ENCODE measurements at places on chromosomes 3 and 15.

DNA sequence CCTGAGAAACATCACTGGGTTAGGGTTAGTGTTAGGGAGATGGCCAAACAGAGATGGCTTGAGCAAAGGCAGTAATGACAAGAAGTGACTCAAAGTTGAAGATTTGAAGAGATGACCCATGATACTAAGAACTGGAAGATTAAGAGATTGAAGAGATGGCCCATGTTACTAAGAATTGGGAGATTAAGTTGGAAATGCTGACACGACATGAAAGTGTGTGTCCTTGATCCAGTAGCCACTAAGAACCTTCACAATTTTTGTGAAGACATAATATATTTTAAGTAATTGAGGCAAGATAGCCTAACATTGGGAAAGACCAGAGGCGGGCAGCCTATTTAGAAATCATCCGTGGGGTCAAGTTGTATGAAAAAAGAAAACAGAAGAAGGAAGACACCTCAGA, 239.4 kb downstream of the ADAMTSL3 start:
- DNase-seq: no peak

DNA sequence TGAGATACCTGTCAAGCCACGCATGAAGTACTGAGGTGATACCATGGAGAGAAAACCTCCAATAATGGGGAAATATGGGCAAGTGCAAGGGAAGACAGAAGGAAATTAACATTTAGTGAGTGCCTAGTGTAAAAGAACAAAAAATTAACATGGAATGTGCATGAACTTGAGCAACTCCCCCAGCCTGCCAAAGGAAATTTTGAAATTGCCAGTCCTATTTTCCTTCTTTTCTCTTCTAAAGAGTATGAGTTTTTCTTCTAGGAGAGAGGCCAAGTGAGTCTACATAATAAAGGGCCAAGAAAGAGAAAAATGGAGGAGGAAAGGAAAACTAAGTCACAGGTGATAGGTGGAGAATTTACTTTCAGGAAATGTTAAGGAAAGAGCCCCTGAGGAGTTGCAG, 602.4 kb upstream of the MDFIC2 start:
- peak; percentile 12 for DNase-seq

DNA sequence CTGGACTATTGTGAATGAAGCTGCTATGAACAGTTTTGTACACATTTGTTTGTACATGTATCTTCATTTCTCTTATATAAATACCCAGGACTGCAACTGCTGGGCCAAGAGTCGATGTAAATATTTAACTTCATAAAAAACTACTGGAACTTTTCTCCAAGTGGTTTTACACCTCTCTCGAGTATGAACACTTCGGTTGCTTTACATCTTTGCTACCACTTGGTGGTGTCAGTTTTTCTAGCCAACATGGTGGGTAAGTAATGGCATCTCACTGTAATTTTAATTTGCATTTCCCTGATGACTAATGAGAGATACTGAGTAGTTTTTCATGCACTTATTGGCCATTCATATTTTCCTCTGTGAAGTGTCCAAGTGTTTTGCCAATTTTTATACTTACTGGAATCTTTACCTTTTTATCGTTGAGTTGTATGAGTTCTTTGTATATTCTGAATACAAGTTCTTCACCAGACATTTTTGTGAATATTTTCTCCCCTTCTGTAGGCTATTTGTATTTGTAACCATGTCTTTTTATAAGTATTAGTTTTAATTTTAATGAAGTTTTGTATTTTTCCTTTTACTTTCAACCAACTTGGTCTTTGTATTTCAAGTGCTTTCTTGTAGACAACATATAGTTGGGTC, 44.4 kb downstream of the PCOLCE2 start:
- DNase-seq: peak; percentile 18

- no peak for DNase-seq
Measured at GRCh38 chr3:172844428-172844827, 93.9 kb downstream of the ECT2 start.

DNA sequence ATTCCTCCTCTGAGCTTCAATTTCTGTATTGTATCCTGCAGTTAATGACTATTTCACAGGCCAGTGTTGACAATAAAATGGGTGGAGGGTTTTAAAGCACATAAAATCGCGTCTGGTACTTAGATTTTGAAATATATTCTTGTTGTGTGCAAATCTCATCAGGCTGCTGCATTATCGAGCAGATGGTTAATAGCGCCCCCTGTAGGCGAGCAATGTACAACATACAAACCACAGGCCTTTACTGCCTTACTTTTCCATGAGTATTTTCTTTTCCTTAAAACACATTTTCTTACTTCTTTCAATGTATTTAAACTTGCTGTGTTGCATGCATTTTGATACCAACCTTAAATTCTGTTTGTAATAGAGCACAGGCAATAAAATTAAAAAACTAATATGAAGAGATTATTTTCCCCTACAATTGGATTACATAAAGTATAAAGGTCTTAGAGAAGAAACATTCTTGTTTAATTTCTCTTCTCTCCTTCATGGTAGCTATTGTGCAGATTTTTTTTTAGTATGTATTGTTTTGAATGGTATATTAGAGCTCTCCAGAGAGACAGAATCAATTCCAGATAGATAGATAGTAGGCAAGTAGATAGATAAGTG, 608.4 kb downstream of the CADM2 start:
- DNase-seq: peak; percentile 38

DNA sequence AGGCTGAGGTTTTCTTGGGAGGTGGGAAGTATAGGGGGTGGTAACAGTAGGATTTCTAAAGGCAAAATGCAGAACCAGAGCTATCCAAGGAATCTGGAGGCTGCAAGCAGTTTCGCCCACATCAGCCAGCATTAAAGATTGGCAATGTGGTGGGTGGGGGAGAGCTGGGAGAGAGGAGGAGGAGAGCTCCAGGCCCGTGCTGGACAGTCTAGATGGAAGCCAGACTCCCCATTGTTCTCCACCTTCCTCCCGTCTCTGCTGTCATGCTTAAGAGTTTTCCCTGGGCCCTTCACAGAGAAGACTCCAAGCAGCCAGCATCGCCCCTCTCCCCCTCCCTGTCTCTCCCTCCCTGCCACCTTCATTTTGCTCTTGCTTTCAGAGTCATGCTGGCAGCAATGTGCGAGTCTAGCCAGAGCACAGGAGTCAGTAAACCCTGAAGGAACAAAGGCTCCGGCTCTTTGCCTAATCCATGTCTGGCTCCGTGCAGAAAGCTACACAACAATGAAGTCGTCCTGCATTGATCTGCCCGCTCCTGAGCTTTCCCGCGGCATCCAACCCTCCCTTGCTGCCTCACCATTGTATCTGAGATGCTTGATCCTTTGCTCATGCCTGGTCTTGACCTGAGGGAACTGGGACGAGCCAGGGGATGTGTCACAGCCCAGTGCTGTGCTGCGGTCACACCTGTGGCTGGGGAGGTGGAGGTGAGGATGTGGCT, 282.9 kb downstream of the NTRK3 start:
- DNase-seq: no peak

GRCh38 chr15:59322056-59322759, 50.5 kb downstream of the MYO1E start:
- no peak for DNase-seq

DNA sequence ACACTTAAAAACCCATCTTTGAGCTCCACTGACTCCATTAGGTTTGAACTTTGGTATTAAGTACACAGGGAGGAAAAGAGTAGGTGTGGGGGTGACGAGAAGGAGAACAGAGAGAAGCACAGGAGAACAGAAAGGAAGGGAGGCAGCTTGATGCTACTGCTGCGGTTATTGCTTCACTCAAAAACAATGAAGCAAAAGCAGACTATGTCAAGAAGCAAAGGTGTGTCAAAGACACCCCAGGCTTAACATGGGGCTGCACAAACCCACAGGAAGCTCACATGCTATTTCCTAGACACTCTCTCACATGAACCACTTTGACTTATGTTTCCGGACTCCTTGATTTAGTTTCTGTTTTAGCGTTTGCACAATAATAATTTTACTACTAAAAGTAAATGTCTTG, 961.0 kb upstream of the CFAP20DC start:
- DNase-seq: no peak

GRCh38 chr3:99286266-99286845, 352.0 kb upstream of the COL8A1 start:
- DNase-seq: peak; percentile 29

DNA sequence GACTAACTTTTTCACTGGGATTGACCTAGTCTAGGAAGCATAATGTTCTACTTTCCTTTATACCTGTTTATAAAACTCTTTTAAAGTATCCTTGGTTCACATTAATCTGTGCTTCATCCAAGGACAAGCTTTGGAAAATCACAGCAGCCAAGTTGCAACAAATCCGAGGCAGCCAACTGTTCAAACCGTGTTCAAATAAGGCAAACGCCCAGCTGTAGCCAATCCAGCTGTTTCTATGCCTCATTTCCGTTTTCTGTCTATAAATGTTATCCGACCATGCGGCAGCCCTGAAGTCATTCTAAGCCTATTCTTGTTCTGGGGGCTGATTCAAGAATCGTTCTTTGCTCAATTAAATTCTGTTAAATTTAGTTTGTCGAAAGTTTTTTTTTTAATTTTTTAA, 78.3 kb downstream of the FMN1 start:
- DNase-seq: no peak

- DNase-seq: no peak
Measured at GRCh38 chr3:55826097-55826496, 339.0 kb upstream of the WNT5A start.

GRCh38 chr3:178510496-178510895, 25.7 kb upstream of the KCNMB2 start:
- no peak for DNase-seq

DNA sequence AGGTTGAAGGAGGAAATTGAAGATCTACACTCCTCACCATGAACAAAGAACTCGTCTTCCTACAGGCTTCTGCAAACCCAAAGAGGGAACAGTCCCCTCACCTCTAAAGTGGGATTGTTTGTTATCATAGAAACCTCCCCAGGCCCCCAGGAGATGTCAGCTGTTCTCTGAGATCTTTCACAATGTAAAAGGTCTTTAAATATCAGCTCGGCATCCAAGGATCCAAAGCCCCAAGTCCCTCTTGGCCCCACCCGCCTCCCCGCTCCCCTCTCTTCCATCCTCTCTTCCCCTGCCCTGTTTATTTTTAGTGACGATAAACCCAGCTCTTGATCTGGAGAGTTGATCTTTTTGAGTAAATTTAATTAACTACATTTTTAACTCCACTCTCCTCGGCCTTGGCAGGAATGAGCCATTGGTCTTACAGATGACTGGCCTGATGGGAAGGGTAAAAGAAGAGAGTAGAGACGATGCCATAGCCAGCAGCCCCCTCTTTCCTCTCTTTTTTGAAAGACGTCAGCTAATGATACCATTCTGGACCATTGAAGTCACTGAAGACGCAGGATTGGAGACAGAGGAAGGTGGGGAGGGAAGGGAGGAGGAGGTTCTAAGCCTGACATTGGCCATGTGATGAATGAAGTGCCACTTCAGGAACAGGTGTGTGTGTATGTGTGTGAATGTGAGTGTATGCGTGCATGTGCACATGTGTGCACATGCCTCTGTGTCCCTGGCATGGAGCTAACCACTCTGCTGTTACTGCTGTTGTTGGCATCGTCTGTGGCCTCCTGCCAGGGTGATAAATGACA, 521.8 kb downstream of the NTRK3 start:
- no peak for DNase-seq

- DNase-seq: no peak
Measured at GRCh38 chr3:194405766-194406165, 6.7 kb upstream of the GP5 start.

GRCh38 chr3:119965692-119966091, 128.6 kb downstream of the GSK3B start:
- no peak for DNase-seq

DNA sequence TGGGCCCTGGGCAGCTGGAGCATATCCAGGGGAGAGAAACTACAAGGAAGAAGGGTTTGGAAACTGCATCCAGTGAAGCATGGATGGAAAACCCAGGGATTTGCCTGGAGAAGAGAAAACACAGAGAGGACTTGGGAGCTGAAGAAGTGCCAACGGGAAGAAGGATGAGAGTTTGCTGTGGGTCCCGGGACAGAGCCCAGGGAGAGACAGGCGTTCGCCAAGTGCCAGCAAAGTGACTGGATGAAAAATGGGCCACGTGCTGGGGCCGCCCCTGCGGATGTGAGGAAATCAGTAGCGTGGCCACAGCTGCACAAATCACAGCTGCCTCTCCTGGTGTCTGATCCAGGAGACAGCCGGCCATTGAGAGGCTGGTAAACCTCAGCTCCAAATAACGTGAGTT, 70.4 kb downstream of the HES1 start:
- DNase-seq: no peak

GRCh38 chr3:98563661-98564281, 29.6 kb downstream of the CPOX start:
- DNase-seq: peak; percentile 9

DNA sequence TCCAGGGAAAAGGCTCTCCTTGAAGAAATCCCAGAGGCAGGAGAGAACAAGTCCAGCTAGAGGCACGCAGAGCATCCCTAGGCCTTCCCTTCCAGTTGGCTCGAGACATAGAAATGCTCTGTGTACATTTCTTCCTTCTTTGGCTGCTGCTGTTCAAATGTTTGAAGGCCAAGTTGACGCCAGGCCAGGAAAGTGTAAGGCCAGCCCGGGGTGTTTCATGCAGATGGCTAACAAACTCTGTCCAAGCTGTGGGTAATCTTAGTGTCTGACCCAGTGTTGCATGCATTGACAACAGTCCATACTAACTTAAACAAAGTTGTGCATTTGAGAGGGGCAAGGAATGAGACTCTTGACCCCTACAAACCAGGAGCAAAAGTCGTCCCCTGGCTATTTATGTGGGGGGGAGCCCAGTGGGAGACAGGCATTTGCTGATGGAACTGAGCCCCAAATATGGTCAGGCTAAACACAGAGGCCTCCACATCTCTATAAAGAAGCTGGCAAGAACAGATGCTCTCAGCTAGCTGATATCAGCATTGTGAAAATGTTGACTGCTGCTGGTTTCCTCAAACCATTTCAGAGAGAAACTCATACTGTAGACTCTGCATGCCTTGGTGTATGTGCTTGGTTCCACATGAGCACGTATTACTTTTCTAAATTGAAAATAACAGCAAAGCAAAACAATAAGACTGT, 139.5 kb downstream of the ADAMTS9 start:
- DNase-seq: peak; percentile 97

GRCh38 chr15:31977812-31978661, 52.3 kb upstream of the CHRNA7 start:
- DNase-seq: no peak

DNA sequence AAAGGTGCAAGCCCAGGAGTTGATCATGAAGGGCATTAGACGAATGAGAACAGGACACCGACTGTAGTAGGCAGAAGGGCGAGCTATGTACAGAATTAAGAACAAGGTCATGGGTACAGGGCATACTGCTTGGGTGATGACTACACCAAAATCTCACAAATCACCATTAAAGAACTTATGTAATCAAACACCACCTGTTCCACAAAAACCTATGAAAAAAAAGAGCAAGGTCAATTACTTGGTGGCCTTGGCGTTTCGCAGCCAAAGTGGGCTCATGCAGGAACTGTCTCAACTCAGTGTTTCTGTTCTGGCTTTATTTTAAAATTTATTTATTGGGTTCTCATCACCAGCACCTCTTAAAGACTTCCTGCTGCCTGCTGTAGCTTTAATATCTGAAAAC, 2.1 kb downstream of the KAT2B start:
- DNase-seq: no peak

DNA sequence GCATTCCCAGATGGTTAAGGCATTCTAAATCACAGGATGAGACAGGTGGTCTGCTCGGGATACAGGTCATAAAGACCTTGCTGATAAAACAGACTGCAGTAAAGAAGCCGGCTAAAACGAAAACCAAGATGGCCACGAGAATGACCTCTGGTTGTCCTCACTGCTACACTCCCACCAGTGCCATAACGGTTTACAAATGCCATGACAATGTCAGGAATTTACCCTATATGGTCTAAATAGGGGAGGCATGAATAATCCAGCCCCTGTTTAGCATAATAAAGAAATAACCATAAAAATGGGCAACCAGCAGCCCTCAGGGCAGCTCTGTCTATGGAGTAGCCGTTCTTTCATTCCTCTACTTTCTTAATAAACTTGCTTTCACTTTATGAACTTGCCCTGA, 151.1 kb downstream of the ZNF385D start:
- no peak for DNase-seq
